Activated CD4-positive, alpha-beta T cell treated with anti-CD3 and anti-CD28 coated beads, Interleukin-2, amount 10 ng/mL, durations not matched to agents 24 days and 14 days (primary cell): ENCODE measurements at places on chromosomes 13 and 19. TPM values are rescaled to one million over a fixed set of nuclear protein-coding genes. Genes with fewer than 3 reads are reported as not detected.

- DNase-seq: no peak
These were observed 74.9 kb downstream of the SIPA1L3 start for GRCh38 chr19:37981785-37982475.

DNA sequence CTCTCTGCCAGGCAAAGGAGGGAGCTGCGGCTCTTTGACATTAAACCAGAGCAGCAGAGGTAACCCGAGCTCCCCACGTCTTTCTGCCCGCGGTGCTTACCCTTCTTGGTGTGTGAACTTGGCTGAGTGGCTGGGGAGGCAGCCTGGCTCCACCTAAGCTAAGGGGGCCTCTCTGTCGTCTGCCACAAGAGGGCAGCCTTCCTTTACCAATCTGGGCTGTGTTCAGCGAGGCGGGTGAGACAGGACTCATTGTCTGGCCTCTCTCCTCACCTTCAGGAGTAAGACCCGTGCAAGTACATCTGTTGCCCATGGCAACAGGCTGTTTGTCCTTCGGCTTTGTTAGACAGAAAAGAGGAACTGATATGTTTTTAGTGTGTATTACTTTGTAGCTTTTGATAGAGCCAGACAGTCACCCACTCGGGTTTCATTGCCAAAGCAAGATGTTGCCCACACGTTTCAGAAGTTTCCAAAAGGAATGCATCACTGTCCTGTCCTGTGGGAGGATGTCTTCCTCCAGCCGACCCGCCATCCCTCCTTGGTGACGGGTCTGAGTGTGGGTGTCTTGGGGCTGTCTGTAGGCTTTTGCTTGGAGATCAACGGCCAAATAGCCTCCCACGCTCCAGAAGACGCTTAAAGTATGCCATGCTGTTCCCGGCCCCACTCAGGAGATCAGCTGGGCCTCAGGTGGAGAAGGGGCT, 4.6 kb downstream of the POP4 start:
- DNase-seq: peak; percentile 96

DNA sequence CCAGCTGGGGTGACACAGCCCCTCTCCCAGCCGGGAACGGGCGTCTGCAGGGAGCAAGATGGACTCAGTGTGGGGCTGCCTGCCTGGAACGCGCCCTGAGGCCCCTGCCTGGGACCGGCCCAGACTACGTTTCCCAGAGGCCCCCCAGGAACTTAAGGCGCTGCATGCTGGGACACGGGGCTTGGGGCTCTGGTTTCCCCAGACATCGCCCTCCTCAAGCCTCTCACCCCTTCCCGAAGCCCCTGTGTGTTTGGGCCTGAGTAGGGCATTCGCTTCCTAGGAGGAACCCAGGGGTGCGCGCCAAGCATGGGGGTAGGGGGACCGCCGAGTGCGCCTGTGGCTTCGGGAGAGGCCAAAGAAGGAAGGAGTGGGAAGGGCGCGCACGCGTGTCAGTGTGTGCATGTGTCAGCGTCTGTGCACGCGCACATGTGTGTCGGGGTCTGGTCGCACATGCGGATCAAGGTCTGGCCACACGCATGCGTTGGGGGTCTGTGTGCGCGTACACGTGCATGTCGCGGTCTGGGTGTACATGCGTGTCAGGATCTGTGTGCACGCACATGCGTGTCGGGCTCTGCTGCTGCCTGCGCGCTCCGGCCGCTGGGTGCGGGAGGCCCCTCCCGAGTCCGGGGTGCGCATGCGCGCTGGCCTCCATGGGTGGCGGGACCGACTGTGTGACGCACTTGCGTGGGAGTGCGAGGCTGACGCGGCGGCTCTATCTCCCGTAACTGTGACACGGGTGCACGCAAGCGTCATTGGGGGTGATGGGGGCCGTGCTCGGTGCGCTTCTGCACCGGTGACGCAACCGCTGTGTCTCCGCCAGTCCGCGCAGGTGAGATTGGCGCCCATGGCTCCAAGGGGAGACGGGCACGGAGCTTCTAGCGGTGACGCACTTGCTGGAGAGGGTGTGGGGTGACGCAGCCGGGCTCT, 16.2 kb downstream of the ZNF331 start:
- DNase-seq: peak; percentile 97

DNA sequence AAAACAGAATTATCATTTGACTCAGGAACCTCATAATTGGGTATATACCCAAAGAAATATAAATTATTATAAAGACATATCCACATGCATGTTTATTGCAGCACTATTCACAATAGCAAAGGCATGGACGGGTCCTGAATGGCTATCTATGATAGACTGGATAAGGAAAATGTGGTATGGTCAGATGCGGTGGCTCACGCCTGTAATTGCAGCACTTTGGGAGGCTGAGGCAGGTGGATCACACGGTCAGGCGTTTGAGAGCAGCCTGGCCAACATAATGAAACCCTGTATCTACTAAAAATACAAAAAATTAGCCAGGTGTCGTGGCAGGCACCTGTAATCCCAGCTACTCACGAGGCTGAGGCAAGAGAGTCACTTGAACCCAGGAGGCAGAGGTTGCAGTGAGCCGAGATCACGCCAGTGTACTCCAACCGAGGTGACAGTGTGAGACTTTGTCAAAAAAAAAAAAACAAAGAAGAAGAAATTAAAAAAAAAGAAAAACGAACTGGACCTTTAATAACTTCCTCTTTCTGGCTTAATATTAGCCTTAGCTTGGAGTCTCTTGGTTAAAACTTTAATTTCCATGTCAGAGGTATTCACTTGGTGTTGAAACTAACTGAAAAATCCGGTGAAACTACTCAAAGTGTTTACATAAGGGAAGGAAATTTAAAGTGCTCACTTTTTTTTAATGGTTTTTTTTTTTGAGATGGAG, 104.4 kb downstream of the ZNF486 start:
- peak; percentile 23 for DNase-seq

- DNase-seq: peak; percentile 93
These were observed 2.9 kb upstream of the C19orf85 start for GRCh38 chr19:55467236-55468053.

- DNase-seq: no peak
These were observed 222.9 kb downstream of the SLITRK5 start for GRCh38 chr13:87894059-87894458.

GRCh38 chr19:1289686-1290025, 4.0 kb downstream of the EFNA2 start:
- DNase-seq: no peak

Gene CD209
- not detected in 2 replicates for total RNA-seq

- no peak for DNase-seq
These were observed 13.5 kb upstream of the INSR start for GRCh38 chr19:7307590-7308218.

DNA sequence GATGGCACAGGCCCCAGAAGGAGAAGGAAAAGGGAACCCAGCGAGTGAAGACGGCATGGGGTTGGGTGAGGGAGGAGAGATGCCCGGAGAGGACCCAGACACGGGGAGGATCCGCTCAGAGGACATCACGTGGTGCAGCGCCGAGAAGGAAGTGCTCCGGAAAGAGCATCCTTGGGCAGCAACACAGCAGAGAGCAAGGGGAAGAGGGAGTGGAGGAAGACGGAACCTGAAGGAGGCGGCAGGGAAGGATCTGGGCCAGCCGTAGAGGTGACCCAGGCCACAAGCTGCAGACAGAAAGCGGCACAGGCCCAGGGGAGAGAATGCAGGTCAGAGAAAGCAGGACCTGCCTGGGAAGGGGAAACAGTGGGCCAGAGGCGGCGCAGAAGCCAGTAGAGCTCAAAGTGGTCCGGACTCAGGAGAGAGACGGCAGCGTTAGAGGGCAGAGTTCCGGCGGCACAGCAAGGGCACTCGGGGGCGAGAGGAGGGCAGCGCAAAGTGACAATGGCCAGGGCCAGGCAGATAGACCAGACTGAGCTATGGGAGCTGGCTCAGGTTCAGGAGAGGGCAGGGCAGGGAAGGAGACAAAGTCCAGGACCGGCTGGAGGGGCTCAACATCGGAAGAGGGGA, 1.1 kb downstream of the PPP1R12C start:
- peak; percentile 87 for DNase-seq

Gene DACH1
- total RNA-seq: not detected in 2 replicates

DNA sequence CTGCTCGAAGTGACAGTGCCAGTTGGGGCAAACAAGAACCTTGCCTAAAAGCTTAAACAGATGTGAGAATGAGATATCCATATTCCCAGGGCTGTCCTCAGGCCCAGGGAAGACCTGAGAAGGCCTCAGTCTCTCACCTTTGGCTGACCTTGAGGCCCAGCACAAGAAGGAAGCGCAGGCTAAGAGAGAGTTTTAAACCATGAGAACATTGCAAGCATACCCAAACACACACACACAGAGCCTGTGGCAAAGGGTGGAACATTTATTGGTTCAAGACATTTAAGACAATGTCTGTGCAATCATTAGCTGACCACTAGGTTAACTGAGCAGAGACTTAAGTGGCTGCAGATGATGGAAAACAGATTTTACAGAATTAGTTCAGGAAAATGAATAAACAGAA, 248.2 kb downstream of the NBEA start:
- DNase-seq: no peak

Gene C3
- 4.8 and 5.3 TPM in 2 replicates for total RNA-seq

Gene SCN1B
- total RNA-seq: 0.78 and 0.96 TPM in 2 replicates

GRCh38 chr13:39970177-39970846, 314.9 kb downstream of the COG6 start:
- DNase-seq: no peak

- no peak for DNase-seq
These were observed 1049.3 kb downstream of the PCDH9 start for GRCh38 chr13:66180836-66181235.

- DNase-seq: no peak
These were observed 148.7 kb downstream of the FOXO1 start for GRCh38 chr13:40517486-40518480.

DNA sequence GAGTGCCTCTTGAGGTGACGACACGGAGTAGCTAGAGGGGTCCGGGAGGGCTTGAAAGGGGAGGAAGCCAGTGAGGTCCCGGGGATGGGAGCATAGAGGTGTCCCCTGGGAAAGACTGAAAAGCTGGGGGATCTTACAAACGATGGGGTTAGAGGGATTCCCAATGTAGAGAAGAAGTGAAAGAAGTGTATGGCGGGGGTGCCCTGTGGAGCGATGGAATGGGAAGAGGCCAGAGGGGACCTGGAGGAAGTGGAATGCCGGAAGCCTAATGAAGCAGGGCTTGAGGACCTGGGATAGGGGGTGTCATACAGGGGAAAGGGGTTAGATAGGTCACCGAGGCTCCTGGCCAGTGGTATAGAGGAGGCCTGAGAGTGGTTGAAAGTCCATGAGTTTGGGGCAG, 580 bp downstream of the AP2A1 start:
- DNase-seq: no peak

GRCh38 chr19:15178629-15179308, 22.0 kb downstream of the NOTCH3 start:
- no peak for DNase-seq

GRCh38 chr19:16349551-16350152, 25.0 kb downstream of the KLF2 start:
- DNase-seq: no peak

GRCh38 chr13:98444381-98444780, 132.5 kb downstream of the STK24 start:
- no peak for DNase-seq

Gene MYCBP2
- 94.6 and 119 TPM in 2 replicates for total RNA-seq

Gene YJEFN3
- total RNA-seq: 11.4 and 14.6 TPM in 2 replicates

DNA sequence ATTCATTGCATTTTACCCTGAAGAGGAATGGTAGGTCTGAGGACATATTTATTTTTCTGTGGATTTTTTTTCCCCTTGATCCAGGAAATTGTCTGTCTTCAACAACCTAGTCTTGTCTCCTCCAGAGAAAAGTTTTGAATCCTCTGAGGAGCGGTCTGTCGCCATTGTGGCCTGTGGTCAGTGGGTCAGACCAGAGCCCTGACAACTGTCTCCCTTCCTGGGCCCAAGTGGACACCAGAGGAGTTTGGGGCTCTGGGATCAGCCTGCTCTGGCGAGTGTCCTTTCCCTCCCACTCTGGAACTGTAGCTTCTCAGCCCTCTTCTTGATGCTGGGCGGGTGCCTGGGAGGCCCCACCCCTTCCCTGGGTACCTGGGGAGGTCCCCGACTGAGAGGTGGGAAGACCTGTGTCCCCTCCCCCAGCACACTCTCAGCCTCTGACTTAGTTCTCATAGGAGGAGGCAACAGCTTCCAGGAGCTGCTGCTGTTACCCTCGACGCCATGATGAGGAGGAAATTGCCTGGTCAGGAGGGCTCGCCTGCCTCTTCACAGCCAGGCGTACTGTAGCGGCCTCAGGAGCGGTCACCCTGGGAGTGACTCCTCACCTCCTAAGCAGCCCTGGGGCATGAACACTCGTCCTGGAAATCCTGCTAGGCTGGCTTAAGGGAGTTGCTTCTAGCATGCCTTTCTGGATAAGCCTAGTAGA, 110.3 kb downstream of the GGACT start:
- DNase-seq: no peak

- no peak for DNase-seq
These were observed 3.4 kb upstream of the FUT5 start for GRCh38 chr19:5873617-5874199.

DNA sequence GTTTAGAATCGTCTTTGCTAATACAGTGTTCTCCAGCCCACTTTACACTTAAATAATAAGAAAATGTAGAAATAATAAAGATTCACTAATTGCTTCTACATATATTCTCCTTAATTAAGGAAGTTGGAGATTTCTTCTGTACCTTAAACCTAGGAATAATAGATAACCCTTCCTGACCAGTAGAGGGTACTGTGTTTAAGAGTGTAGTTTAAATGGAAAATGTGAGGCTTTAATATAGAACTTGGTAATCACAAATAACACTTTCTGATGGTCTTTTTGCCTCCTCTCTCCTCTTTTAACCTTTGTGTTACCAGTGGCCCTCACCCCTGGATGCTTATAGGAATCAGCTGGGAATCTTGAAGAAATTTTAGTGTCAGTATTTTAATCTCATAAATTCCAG, 20.7 kb downstream of the POMP start:
- DNase-seq: no peak

Gene JAK3
- 226 and 239 TPM in 2 replicates for total RNA-seq

Gene SLC6A16
- 0.69 and 1.3 TPM in 2 replicates for total RNA-seq

Gene CD33
- total RNA-seq: 6.5 and 8.7 TPM in 2 replicates

Gene GJB2
- 3.3 and 3.6 TPM in 2 replicates for total RNA-seq

GRCh38 chr13:50370303-50370950, 355.2 kb downstream of the KCNRG start:
- no peak for DNase-seq

- DNase-seq: no peak
These were observed 435.3 kb downstream of the KLF12 start for GRCh38 chr13:73698859-73699258.

DNA sequence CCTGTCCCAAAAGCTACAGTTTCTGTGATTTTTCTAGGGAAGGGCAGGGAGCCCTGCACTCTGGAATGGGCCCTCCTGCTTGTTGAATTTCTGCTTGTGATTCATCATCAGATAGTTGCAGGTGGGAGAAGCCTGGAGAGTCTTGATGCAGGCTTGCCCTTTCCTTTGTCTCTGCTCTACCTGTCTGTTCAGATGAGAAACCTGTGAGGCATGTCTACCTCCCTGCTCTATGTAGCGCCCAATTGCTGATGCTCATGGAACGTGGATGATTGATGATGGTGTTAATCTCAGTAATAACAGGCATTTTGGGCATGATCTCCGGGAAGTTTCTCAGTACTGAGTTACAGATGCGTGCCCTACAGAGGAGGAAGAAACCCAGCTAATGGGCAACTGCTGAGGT, 10.9 kb upstream of the CBY2 start:
- DNase-seq: no peak

Gene LHB
- total RNA-seq: not detected in 2 replicates
